ENCODE measurements at places on chromosomes 3 and 15.
A peak's percentile ranks its signal among the peaks of the same experiment; 100 is the strongest.

GRCh38 chr15:96369825-96370621 is 39.5 kb downstream of the NR2F2 start:
- peaks cover 14% of the 10 kb centered on the region for H3K4me1 ChIP-seq
- H3K27ac ChIP-seq, result no peak overlapping the region
- H3K4me3 ChIP-seq, result no peak overlapping the region
- peaks cover 54% of the 10 kb centered on the region for H3K27me3 ChIP-seq

- no peaks in the 10 kb centered on the region for H3K4me1 ChIP-seq
- H3K4me3 ChIP-seq, result no peak overlapping the region
- no peaks in the 10 kb centered on the region for H3K27me3 ChIP-seq
- no peaks in the 10 kb centered on the region for H3K36me3 ChIP-seq
- DNase-seq, result no peak
Observed at GRCh38 chr3:159902546-159903314, 85.9 kb upstream of the IL12A start.

DNA sequence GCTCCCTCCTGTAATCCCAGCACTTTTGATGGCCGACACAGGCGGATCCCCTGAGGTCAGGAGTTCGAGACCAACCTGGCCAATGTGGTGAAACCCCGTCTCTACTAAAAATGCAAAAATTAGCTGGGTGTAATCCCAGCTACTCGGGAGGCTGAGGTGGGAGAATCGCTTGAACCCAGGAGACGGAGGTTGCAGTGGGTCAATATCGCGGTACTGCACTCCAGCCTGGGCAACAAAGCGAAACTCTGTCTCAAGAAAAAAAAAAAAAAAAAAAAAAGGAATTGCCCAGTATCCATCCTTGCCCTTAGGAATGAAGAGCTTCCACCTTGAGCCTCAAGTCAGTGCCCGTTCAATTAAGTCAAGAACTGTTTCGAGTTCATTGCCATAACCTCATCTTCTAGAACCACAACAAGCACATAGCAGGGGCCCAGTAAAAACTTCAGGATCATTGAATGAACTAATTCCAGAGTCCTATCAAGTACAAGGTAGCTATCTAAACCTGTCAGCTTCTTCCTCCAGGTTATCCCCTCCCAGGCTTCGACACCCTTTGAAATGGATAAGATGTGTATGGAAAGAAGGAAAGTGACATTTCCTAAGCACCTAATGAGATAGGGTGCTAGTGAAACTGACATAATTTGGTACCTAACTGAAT is 826 bp downstream of the DBR1 start:
- H3K27me3 ChIP-seq, result no peaks in the 10 kb centered on the region
- DNase-seq, result no peak
- H3K27ac ChIP-seq, result peak overlapping the region; percentile 89
- H3K4me3 ChIP-seq, result peak overlapping the region; percentile 94
- peaks cover 18% of the 10 kb centered on the region for H3K36me3 ChIP-seq

DNA sequence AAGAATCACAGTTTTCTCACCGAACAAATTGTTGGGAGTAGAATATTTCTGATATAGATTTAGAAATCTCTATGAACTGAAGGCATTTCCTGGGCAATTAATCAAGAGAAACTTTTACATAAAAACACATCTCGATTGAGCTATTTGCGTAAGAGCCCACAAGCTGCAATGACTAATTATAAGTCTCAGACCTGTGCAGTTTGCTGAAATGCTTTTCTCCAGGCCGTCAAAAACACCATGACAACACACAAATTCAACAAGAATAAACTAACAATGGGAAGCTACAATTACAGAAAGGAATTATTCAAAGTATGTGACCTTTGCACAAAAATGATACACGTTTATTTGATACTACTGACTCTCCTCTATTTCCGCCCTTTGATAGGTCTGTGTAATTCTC is 481.2 kb upstream of the WNT5A start:
- DNase-seq, result no peak
- H3K4me1 ChIP-seq, result no peaks in the 10 kb centered on the region
- no peaks in the 10 kb centered on the region for H3K36me3 ChIP-seq
- H3K27ac ChIP-seq, result no peak overlapping the region
- H3K27me3 ChIP-seq, result no peaks in the 10 kb centered on the region

DNA sequence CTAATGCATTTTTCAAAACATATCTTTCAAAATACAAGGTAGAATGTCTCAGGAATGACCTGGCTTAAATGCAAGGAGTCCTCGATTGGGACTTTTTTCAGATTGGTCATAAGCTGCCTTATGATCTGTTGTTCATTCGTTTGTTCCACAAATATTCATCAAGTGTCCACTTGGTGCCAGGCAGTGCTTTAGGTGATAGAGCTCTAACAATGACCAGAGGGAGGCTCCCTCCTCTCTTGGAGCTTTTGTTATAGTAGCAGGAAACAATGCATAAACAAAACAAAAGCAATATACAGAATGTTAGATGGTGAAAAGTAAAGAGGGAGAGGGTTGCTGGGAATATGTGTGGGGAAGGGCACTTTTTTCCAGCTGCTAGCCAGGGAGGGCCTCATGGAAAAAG is 156.1 kb downstream of the MCTP2 start:
- DNase-seq, result no peak
- H3K36me3 ChIP-seq, result no peaks in the 10 kb centered on the region
- no peak overlapping the region for H3K4me3 ChIP-seq

- peaks cover 28% of the 10 kb centered on the region for H3K4me1 ChIP-seq
- H3K27me3 ChIP-seq, result no peaks in the 10 kb centered on the region
- H3K27ac ChIP-seq, result no peak overlapping the region
- no peaks in the 10 kb centered on the region for H3K36me3 ChIP-seq
- DNase-seq, result no peak
- no peak overlapping the region for H3K4me3 ChIP-seq
Observed at GRCh38 chr15:44298878-44299277, 10.4 kb downstream of the GOLM2 start.

DNA sequence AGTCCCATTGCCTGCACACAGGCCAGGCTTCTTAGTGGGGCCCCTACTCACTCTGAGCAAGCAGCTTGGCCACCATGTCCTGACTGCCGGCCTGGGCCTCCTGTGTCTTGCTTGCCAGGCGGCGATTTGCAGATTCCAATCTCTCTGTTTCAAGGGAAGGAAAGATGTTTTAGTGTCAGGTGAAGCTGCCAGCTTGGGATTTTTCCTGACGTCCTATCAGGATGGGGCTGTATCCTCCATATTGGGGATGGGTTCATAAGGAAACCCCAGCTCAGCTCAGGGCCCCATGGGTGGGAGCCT is 8.5 kb downstream of the AMOTL2 start:
- H3K36me3 ChIP-seq, result peaks cover 82% of the 10 kb centered on the region
- DNase-seq, result peak; percentile 72
- H3K27ac ChIP-seq, result no peak overlapping the region
- no peak overlapping the region for H3K4me3 ChIP-seq

GRCh38 chr3:32583708-32584107 is 13.1 kb upstream of the DYNC1LI1 start:
- H3K4me1 ChIP-seq, result no peaks in the 10 kb centered on the region
- DNase-seq, result no peak
- no peak overlapping the region for H3K27ac ChIP-seq
- H3K36me3 ChIP-seq, result no peaks in the 10 kb centered on the region

DNA sequence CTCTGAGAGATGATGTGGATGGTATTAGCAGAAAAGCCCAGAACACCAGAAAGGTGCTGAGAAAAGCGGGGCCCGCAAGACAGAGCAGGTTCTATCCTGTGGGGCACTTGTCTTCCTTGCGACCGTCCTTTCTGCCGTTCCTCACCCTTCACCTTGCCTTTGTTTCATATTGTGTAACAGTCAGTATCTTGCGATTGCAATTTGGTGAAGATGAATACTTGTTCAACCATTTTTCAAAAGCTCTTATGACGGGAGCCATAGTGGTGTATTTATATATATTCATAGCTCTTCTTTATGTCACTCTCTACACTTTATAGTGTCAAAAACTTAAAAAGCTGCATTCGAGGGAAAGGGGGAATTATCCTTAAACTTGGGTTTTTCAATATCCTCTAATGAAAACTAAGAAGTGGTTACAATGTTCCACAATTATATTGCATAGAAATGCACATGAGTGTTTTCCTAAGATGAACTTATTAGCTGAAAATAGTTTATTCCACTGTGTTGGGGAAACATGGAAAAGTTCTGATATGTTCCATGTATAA is 797 bp downstream of the MAP3K13 start:
- peak overlapping the region; percentile 68 for H3K27ac ChIP-seq
- peaks cover 15% of the 10 kb centered on the region for H3K4me1 ChIP-seq
- H3K36me3 ChIP-seq, result no peaks in the 10 kb centered on the region
- no peak for DNase-seq

- DNase-seq, result no peak
- peak overlapping the region; percentile 76 for H3K27ac ChIP-seq
- peaks cover 6% of the 10 kb centered on the region for H3K27me3 ChIP-seq
- peaks cover 96% of the 10 kb centered on the region for H3K4me1 ChIP-seq
Observed at GRCh38 chr15:73927003-73927475, 777 bp downstream of the LOXL1 start.
